Mammary epithelial cell (primary cell): ENCODE measurements at places on chromosomes 7 and 10.

DNA sequence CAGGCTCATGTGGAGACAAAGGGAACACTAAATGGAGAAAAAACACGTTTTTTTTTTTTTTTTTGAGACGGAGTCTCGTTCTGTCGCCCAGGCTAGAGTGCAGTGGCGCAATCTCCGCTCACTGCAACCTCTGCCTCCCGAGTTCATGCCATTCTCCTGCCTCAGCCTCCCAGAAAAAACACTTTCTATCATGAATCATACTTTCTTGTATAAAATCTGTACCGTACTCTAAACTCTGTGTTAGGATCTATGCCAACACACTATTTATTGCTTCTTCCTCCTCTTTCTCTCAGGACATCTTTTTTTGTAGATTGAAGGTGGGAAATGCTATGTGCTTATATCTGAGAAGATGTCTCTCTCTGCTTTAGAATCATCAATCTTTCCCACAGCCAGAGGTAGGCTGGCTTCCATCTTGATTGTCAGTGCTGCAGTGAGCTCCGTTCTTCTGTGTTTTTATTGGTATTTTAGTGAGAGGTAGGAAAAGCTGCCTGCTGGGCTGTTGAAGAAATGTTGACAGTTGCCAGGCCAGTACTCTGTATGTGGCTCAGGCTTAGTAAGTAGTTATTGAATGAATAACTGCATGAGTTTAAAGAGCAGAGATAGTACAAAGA, 101.1 kb downstream of the GPR85 start:
- DNase-seq = peak; percentile 60

DNA sequence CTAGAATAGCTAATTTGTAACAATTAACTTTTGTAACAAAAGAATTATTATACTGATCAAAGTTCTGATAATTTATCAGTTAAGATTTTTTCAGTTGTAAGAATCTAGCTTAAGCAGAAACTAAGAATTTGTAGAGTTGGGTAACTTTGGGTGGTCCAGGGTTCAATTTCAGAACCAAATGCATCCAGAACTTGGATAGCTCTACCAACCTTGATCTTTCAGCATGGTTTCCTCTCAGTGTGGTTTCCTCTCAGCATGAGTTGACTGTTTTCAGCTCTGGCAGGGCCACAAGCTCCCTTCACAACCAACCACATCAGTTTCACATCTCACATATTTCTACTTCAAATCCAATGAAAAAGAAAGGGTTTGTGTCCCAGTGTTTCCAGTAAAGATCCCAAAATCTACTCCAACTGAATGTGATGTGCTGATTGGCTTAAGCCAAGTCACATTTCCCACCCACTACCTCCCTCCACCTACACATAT, 3.3 kb upstream of the FAS start:
- no peak for DNase-seq

- no peak for DNase-seq
Observed at GRCh38 chr7:151089893-151090730, 3.8 kb downstream of the AGAP3 start.

GRCh38 chr7:39948956-39949928, 814 bp upstream of the CDK13 start:
- DNase-seq = peak; percentile 100

DNA sequence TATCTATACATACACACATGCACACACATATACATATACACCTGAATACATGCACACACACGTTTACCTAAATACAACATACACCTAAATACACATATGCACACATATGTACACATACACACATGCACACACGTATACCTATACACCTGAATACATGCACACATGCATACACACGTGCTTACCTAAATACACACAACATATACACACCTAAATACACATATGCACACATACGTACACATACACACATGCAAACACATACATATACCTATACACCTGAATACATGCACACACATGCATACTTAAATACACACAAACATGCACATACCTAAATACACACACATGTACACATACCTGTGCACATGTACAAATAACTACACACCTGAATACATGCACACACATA, 433.8 kb upstream of the FOXK1 start:
- no peak for DNase-seq

DNA sequence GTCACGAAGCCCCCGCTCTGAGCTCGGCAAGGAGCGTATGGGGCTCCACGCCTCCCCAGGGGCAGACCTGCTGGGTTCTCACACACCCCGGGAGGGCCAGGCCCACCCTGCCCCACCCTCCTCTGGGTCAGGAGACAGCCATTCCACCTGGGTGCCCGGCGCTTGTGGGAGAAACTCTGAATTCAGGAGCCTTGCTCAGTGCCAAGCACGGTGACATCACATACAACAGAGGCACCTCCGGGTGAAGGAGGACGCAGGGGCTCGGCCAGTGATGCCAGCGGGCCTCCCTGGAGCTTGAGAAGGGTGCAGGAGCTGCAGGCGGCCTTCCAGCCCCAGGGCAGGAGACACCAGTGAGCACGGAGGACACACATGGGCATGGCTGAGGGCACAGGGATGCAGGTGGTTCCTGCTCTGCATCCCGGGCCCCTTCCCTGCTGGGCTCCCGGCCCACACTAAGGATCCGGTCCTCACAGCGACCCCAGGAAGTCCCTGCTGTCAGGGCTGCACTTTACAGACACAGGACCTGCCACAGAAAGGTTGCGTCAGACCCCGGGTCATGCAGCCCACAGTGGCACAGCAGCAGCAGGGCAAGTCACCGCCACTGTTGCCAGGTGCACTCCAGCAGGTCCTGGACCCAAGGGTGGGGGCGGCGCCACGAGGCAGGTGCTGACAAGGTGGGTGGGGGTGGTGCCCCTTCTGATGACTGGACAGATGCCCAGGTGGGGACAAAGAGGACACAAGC, 108.0 kb downstream of the MAD1L1 start:
- DNase-seq = no peak

- no peak for DNase-seq
Observed at GRCh38 chr7:40899151-40899550, 764.3 kb downstream of the SUGCT start.

GRCh38 chr10:22310928-22311327, 5.3 kb upstream of the COMMD3 start:
- DNase-seq = no peak

DNA sequence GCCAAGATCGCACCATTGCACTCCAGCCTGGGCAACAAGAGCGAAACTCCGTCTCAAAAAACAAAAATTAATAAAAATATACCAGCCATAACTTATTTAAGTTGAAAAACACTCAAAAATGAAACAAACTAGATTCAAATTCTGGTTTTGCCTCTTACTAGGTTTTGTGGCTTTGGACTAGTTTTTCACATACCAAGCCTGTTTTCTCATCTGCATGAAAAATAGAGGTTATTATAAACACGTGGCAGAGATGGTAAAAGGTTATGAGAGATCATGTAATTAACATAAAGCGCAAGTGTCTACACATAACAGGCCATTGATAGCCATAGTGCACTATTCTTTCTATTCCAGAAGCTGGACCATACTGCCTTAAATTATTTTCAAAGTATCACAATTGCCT, 35.5 kb upstream of the CABCOCO1 start:
- DNase-seq = no peak

- DNase-seq = no peak
Observed at GRCh38 chr7:143496263-143496662, 18.6 kb downstream of the TAS2R41 start.

DNA sequence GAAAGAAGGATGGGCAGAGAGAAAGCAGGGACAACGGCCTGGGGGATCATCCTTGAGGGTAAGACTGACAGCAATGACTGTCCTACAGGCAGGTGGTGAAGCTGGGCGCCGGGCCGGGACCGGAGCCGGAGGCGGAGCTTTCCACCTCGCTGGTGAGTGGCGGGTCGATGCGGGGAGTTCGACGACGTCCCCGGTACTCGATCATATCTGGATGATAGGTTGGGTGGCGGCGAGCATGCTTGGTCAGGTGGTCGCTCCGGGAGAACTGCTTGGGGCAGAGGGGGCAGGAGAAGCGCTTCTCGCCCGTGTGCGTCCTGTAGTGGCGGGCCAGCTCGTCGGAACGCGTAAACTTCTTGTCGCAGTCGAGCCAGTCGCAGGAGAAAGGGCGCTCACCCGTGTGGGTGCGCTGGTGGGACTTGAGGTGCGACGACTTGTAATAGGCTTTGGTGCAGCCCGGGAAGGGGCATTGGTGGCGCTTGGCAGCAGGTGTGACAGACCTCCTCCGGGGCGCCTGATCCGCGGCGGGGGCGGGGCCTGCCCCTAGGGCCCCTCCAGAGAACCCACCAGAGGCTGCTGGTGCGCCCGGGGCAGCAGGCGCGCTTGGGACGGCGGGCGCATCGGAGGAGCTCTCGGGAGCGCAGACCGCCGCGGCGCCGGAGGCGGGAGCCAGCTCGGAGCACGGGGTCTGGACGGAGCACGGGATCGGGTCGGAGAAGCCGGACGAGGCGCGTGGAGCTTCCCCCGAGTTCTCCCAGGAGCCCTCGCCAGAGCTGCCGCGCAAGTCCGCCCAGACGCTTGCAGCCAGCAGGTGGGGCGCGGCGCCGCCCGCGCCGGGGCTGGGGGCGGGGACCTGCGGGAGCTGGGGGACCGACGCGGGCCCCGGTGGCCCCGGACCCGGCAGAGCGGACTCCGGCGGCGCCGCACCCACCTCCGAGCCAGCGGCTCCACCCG, 752 bp downstream of the KLF14 start:
- DNase-seq = no peak

DNA sequence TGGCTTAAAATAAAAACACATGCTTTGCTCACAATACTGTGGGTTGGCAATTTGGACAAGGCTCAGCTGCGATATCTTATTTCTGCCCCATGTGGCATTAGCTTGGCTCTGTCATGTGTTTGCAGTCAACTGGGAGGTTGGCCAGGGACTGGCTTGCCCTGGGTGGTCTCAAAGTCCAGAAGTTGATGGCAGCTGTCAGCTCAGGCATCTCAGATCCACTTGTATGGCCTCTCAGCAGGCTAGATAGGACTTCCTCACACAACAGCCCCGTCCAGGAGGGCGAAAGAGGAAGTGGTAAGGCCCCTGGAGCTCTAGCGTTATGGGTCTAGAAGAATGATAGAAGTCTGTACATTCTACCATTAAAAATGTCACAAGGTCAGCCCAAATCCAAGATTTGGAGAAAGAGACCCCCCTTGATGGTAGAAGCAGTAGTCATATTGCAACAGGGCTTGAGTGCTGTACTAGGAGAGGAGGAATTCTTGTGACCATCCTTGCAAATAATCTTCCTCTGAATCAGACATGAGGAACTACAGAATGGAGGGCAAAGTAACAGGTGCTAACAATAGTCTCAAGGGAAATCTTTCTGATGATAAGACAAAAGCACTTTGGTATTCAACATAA, 166.2 kb downstream of the FAM107B start:
- no peak for DNase-seq

DNA sequence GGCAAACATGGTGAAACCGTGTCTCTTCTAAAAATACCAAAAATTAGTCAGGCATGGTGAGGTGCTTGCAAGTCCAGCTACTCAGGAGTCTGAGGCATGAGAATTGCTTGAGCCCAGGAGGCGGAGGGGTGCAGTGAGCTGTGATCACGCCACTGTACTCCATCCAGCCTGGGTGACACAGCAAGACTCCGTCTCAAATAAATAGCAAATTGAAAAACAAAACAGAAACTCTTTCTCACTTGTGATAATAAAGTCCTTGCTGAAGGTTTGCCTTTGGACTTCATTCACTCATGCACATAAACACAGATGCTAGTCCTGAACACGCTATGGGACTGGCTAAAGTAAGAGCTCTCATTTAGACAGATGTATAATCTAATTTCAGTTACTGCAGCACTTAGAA, 37.6 kb downstream of the ANK3 start:
- DNase-seq = no peak

- no peak for DNase-seq
Observed at GRCh38 chr7:3408814-3409595, 108.0 kb downstream of the SDK1 start.

GRCh38 chr10:14356921-14357320, 26.2 kb upstream of the FRMD4A start:
- peak; percentile 73 for DNase-seq

GRCh38 chr10:118626953-118627352, 31.5 kb upstream of the PRLHR start:
- no peak for DNase-seq

- no peak for DNase-seq
Observed at GRCh38 chr7:20607216-20607615, 8.3 kb upstream of the ABCB5 start.

- DNase-seq = no peak
Observed at GRCh38 chr7:74428023-74428422, 25.7 kb upstream of the GTF2IRD1 start.

GRCh38 chr7:151366166-151366879, 24.7 kb downstream of the NUB1 start:
- no peak for DNase-seq

- no peak for DNase-seq
Observed at GRCh38 chr7:142960955-142961512, 1.1 kb downstream of the KEL start.

DNA sequence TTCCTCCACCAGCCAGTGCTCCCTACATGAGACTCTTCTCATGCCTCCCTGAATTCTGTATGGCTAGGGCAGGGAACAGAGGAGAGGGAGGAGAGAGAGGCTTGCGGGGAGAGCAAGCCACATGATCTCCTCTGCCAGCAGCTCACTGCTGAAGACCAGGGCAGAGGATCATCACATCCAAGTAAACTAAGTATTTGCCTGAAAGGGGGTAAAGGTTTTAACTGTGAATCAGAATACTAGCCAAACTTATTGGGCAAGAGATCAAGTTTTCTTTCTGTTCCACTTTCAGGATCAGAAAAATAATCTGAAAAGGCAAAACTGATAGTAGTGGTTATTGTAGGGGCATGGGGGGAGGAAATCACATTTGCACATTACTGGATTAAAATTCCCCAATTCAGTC, 17.8 kb upstream of the ERCC6 start:
- no peak for DNase-seq

- no peak for DNase-seq
Observed at GRCh38 chr10:60137292-60137992, 231.1 kb upstream of the CCDC6 start.

GRCh38 chr10:44467900-44468299, 83.0 kb upstream of the CXCL12 start:
- no peak for DNase-seq

DNA sequence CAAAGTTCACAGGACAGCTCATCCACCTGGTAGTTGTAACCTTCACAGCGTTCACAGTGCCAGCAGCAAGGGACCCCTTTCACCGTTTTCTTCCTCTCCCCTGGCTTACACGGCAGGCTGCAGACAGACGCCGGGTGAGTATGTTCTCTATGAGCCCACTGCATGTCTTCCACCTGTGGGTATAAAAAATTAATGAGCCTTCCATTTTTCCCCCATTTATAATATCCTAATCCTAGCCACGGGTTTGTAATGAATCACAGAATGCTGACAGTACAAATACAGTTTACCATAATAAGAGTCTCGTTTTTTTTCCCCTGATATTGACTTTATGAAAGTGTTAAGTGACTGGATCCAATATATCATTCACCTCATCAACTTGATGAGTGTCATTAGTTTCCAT, 719.0 kb downstream of the GRM8 start:
- no peak for DNase-seq
